Stimulated activated CD8-positive, alpha-beta memory T cell treated with anti-CD3 and anti-CD28 coated beads, Interleukin-15, amount 100 ng/mL, for 48 hours (primary cell): ENCODE measurements at places on chromosomes 3 and 15.

GRCh38 chr15:67037694-67038093 is 27.7 kb upstream of the SMAD3 start:
- no peak for DNase-seq

- DNase-seq, result no peak
Measured at GRCh38 chr15:61393524-61393923, 164.4 kb upstream of the RORA start.

- DNase-seq, result no peak
Measured at GRCh38 chr3:140753865-140754754, 76.2 kb downstream of the TRIM42 start.

DNA sequence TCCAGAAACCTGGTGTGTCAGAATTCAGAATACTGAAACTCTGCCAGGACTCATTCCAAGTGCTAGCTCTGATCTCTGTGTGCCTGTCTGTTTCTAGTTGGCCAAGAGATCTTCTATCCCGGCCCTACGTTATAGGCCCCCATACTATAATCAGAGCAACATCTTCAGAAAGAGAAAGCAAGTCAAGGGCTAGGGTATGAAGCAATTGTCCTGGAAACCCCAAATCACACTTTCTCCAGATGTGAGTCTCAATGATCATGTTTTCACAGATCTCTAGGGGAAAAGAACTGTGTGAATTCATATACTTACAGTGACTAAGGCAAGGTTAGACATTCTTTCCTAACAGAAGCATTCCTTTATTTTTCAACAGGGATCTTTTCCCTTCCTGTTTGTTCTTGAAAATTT is 309.7 kb downstream of the SLC9A9 start:
- DNase-seq, result no peak

- DNase-seq, result no peak
Measured at GRCh38 chr15:65361708-65362459, 15.9 kb downstream of the IGDCC3 start.

DNA sequence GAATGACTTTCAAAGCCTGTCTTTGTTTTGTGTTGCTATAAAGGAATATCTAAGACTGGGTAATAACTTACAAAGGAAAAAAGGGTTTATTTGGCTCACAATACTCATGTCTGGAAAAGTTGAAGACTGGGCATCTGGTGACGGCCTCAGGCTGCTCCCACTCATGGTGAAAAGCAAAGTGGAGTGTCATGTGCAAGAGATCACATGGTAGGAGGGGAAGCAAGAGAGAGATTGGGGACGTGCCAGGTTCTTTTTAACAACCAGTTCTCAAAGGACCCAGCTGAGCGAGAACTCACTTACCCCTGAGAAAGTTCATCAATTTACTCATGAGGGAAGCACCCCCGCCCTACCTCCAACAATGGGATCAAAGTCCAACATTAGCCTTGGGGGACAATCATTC is 929.4 kb downstream of the ROBO1 start:
- DNase-seq, result no peak

DNA sequence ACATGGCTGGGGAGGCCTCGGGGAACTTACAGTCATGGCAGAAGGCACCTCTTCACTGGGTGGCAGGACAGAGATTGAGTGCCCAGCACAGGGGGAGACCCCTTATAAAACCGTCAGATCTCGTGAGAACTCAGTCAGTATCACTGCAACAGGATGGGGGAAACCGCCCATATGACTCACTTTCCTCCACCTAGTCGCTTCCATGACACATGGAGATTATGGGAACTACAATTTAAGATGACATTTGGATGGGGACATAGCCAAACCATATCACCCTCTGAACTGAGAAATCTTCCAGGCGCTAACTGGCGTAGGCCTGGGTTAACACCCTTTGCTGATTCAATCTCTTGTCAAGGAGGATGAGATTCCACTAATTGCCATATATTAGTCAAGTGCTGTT is 392.3 kb downstream of the FEZF2 start:
- DNase-seq, result no peak
